CD4-positive, alpha-beta T cell treated with Interleukin-12 subunit alpha and Interleukin-12 subunit beta, for 1 hour (primary cell): ENCODE measurements at places on chromosomes 4 and X.

DNA sequence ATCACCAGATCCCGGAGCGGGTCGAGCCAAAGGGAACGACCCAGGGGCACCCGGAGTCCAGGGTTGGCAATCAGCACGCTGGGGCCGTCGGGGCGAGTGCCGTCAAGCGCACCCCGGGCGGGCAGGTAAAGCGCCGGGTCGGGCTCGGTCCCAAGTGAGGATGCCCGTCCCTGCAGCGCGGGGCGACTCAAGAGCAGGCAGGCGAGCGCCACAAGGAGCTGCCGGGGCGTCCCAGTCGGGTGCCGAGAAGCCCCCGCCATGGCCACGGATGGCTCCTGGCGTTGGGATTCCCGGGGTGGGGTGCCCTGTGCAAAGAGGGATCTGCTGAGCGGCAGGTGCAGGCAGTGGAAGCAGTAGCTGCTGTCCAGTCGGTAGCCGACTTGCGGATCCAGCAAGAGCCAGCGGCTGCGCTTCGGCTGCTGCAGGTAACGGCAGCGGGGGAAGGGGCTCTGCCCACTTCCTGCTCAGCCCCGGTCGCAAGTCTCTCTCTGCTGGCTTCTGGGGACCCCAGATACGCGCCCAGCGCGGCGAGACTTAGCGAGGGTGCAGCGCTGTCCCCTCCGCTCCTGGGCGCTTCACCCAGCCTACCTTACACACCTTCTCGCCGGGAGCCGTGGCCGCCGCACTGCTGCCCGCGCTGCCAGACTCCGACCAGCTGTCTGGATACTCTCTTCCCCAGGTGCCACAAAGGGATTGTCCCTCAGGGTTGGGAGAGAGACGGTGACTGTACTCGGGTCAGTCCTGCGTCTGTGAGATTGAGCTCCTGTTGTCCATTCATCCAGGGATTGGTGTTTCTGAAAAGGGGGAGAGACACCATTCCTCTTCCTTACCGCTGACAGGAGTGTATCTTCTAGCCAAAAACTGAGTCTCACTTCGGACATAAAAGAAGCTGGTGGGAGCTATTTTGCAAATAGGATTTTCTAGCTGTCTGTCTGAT is at the start of gene FREM3:
TSS of gene FREM3 (minus strand) at position 260 of the 937 bp plus-strand sequence. CDS start at position 260, 0 bp downstream.
- DNase-seq = no peak

DNA sequence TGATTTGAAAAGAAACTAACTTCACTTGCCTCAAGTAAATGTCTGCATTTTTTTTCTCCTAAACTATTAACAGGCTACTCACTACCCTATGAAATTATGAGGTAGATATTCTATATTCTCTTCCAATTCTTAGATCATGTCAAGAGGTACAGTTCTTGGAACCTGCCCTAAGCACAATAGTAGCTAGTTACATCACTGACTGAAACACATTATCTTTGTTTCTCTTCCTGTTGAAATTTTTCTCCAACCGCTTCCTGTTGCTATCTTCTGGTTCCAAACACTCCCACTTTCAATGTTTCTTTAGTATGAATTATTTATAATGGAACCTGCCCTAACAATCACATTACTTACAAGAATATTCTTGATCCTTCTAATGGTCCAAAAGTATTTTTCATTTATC is 5.0 kb upstream of the BANK1 start:
- no peak for DNase-seq

GRCh38 chr4:73916172-73916925 is 47.2 kb downstream of the CXCL1 start:
- no peak for DNase-seq

- DNase-seq = no peak
Measured at GRCh38 chr4:102416765-102417164, 71.5 kb upstream of the SLC39A8 start.

- peak; percentile 36 for DNase-seq
Measured at GRCh38 chr4:15547392-15547791, 77.7 kb downstream of the CC2D2A start.

DNA sequence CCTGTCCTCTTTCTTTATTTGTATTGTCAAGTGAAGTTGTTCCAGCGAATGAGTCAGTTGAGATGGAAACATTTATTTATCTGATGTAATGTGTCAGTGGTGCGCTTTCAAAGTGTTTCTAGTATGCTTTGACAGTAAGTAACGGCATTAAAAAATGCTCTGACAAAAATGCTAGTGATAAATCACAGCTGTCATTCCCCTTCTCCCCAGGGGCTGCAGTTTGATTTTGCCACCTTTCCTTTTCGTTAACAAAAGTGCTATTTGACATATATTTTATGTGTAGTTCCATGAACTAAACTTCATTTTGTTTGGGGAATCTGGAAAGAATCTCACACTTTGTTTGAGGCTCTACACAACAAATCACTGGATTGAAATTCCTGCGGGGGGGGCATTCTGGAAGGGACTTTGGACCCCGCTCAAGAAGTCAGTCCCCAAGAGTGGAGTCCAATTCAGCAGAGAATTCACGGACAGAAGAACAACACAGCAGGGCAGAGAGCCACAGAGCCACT is 7.6 kb upstream of the TBC1D19 start:
- no peak for DNase-seq

DNA sequence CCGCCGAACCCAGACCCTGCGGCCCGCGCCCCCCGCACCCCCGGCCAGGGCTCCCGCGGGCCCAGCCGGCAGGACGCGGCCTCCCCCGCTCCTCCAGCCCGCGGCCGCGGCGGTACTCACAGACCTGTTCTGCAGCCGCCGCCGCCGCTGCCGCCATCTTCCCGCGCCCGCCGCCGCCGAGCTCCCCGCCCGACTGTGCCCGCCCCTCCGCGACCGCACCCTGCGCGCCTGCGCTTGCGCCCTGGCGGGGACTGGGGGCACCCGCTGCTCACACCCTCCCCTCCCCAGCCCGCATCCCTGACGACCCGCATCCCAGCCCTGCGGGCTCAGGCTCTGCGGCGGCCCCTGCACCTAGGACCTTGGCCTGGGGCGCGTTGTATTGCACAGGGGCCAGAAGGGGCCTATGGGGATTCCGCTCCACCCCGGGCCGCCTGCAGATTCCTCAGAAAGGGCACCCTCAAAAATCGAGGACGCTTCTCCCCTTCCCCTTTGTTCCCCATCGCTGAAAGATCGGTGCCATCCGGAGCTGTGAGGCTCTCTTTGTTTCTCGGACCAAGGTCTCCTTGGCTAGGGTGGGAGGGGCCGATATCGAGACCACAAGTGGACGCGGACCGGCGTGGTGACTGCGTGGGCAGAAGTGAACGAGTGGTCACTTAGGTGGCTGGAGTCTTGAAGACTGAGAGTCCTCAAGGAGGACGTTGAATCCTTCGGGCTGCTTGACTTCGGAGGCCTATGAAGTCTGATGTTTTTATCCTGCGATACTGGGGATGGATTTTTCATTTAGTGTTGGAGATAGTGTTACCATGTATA is at the start of gene SGCB:
TSS of gene SGCB (minus strand) at position 197 of the 810 bp plus-strand sequence. CDS start at position 157, 40 bp downstream.
- DNase-seq = peak; percentile 76

DNA sequence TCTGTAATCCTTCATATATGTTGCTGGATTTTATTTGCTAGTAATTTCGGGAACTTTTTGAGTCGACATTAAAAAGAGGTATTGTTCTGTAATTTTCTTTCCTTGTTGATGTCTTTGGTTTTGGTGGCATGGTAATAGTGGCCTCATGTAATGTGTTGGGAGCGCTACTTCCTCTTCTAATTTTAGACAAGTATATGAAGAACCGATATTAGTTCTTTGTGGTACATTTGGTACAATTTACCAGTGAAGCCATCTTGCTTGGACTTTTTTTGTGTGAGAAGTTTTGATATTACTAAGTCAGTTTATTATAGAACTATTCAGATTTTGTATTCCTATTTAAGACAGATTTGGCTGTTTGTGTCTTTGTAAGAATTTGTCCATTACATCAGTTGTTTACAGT is 669.2 kb upstream of the AADAT start:
- DNase-seq = no peak

DNA sequence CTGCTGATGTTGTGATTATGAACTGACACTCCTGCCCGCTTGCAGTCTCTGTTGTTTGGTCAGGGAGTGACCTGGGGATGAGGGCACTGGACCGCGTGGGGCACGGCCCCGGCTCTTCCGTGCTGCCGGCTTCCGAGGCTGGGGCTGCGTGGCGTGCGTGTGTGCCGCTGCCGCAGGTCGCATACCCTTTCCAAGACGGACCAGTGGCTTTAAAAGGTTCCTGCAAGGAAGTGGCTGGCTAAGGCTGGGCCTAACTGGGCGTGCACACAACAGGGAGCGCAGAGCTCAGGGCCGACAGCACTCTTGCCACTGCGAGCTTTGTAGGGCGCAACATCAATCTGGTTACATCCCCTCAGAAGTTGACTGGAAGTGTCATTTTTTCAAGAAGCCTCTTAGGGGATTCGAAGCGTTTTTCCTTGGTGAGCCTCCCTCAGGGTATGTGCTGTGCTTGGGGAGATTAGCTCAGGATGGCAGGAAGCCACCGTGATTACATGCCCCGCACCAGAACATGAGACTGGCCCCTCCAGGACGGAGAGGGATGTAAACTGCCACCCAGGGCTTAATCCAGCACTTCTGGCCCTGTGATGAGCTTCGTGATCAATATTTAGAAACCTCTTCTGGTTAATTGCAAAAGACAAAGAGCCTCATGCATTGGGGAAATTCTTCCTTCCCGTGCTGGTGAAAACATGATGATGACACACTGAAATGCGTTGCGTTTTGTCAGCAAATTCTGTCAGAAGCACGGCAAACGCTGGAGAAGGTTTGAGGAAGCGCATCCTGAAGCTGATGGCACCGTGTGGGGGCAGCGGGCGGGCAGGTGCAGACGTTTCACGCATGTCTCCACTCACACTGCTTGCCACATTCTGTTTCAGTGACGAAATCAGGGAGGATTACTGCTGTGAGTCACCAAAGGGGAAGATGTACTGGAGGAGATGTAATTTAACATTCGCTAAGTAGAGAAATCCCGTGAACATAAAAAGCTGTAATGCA is 11.1 kb downstream of the MAEA start:
- DNase-seq = peak; percentile 32

GRCh38 chr4:22031423-22031822 is 82.9 kb upstream of the KCNIP4 start:
- DNase-seq = no peak

DNA sequence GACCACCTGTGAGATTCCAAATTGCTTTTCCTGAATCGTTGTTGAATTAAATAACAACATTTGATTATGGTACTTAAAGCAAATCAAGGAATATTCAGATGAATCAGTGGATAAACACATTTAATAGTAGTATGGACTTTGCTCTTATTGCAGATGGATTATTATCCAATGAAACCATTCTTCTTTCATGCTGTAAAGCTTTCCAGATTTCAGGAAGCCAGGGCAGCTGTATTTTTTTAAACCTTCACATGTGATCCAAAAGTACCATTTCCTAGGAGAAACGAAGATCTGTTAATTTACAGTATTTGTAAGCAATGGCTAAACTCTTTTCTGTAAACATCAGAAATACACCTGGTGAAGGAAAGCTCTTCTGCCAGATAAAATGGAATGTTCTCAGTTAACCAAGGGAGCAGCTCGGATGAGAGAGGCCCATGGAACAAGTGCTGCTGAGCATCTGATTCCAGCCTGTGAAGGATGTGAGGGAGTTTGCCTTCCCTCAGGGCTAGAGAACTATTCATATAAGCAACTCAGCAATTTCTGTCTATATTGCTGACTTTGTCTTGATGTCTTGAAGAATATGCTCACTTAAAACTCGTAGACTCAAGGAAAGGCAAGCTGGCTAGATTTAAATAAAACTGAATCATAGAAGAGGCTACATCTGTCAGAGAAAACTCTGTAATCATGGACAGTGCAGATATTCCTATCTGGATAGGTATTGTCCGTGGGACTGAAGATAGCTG is 94.4 kb upstream of the LIMCH1 start:
- no peak for DNase-seq

DNA sequence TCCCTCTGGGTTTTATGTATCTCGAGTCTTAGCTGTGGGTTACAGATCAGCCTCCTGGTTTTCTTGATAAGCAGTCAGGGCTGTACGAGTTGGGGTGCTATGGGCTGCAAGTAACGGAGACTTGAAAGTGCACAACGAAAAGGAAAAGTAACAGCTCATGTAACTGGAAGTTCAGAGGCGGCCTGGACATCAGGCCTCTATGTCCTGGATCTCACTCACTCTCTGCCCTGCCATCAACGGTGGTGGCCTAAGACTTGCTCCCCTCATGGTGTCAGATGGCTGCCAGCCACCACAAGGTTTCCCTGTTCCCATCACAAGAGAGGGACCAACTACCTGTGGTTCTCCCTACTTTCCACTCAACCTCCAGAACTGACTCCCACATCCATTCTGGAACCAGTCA is 4.8 kb downstream of the PPP2R2C start:
- no peak for DNase-seq

DNA sequence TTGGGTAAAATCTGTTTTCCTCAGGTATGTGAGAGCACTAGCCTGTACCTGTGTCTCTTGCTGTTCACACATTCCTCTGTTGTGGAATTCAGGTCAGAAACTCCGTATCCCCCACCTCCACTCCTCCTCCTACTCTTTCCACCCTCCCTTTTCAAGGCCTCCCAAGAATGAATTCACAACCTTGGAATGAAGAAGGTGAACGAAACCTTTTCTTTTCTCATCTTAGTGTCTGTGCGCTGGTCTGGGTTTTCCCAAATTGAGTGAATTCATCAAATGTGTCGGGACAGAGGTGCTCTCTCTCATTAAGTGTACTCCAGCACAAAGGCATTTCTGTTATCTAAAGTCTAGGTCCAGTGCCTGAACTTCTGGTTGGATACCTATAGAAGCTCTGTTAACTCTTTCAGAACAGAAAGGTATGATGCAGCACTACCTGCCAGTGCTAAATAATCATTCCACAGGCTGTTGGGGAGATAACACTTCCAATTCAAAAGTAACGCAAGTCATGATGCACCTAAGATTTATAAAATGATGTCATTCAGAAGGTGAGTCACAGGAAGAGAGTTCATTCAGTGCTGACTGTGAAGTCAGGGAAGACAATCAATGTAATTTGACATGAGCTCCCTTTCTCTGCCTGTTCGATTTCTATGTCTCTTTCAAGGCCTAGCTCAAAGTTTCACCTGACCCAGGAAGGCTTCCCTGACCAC is 41.9 kb downstream of the COL4A6 start:
- DNase-seq = no peak

DNA sequence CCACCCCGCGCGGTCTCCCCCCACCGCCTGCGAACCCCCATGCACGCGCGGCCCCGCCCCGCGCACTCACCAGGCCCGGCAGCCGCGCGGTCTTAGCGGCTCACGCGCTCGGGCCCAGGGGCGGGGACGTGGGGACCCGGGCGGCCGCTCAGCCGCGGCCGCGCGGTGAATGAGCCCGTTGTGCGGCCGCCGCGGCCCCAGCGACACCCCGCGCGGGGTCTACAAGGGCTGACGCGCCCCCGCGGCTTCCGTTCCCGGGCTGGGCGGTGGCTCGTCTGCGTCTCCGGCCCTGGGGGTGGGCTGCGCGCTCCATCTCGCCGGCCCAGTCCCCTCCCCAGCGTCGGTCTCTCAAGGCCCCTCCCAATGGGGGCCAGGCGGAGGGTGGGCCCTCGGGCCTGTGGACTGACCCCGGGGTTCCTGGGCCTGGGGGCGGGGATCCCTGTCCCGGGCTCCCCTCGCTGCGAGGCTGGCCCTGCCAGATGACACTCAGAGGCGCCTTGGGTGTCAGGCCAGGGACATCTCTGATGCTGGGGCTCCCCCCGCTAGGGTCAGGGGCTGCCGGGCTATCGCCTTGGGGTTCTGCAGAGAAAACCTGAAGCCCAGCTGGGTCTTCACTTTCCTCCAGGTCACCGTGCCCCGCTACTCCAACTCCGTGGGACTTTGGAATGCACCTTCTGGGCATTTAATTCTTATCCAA is 4.3 kb upstream of the SLC26A1 start:
- DNase-seq = no peak
